ENCODE measurements at places on chromosomes 7 and 10.

GRCh38 chr7:41796331-41796730 lies 93.4 kb upstream of the INHBA start:
- no peak for DNase-seq

DNA sequence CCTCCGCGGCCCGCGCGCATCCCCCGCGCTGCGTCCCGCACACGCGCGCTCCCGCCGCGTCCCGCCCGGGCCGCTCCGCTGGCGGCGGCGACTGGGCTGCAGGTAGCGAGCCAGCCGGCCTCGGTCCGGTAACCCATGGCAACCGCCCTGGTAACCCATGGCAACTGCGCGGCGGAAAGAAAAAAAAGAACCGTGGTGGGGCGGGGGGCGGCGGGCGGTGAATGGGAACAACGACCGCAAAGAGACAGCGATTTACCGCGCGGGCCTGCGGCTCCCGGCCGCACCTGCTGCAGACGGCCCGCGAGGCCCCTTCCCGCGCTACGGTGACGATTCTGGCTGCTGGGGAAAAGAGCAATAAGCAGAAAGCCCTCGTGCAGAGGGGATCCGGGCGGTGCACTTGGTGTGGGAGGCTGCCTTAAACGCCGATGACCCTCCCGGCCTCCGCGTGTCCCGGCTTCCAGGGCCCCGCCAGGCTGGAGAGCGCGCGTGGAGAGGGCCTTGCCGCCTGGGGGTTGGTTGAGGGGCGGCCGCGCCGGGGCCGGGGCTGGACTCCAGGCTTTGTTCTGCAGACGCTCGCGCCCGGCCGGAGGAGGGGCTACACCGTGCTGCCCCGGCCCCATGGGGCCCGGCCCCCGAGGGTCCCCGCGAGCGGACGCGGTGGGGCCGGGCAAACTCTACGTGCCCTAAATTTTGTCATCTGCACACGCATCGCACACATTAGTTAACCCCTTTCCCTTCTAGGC lies 84.7 kb downstream of the SNX10 start:
- no peak for DNase-seq

DNA sequence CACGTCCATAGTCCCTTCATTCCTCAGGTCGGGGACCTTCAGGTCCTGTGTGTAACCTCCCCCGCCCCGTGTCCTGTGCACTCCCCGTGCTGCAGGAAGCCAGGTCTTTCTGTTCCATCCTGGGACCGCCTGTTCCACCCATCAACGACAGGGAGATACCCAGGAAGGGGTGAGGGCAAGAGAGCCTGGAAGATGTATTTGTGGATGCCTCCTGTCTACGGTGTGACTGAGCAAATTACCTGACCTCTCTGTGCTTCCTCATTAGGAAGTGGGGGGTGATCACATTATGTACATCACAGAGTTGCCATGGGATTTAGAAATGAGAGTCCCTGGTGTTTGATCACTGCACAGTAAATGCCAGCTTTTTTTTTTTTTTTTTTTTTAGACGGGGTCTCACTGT lies 46.3 kb downstream of the GRID2IP start:
- no peak for DNase-seq

DNA sequence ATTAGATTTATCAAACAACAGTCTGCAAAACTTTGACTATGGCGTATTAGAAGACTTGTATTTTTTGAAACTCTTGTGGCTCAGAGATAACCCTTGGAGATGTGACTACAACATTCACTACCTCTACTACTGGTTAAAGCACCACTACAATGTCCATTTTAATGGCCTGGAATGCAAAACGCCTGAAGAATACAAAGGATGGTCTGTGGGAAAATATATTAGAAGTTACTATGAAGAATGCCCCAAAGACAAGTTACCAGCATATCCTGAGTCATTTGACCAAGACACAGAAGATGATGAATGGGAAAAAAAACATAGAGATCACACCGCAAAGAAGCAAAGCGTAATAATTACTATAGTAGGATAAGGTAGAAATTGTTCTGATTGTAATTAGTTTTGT lies 31.4 kb downstream of the LRRC17 start:
- DNase-seq = no peak

DNA sequence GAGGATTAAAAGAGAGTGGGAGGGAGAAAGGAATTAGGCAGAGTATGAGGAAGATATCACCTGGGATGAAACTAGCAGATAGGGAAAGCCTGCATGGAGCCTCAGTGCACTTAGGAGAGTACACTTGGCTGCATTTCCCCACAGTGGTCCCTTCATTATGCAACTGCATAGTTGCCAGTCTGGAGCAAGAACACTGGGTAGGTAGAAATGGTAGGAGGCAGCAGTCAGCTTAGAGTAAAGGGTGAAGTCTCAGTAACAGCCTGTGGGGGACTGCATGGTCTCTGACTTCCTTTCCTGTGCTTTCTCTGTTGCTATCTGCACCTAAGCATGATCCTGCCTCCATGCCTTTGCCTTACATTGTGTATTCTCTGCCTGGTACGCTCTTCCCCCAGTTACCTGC lies 14.0 kb upstream of the PCGF5 start:
- DNase-seq = no peak

- no peak for DNase-seq
Observed at GRCh38 chr7:1667566-1668395, 2.3 kb upstream of the ELFN1 start.

GRCh38 chr7:42548816-42549611 lies 312.0 kb upstream of the GLI3 start:
- no peak for DNase-seq

GRCh38 chr7:39527951-39528350 lies 38.3 kb upstream of the YAE1 start:
- DNase-seq = no peak

DNA sequence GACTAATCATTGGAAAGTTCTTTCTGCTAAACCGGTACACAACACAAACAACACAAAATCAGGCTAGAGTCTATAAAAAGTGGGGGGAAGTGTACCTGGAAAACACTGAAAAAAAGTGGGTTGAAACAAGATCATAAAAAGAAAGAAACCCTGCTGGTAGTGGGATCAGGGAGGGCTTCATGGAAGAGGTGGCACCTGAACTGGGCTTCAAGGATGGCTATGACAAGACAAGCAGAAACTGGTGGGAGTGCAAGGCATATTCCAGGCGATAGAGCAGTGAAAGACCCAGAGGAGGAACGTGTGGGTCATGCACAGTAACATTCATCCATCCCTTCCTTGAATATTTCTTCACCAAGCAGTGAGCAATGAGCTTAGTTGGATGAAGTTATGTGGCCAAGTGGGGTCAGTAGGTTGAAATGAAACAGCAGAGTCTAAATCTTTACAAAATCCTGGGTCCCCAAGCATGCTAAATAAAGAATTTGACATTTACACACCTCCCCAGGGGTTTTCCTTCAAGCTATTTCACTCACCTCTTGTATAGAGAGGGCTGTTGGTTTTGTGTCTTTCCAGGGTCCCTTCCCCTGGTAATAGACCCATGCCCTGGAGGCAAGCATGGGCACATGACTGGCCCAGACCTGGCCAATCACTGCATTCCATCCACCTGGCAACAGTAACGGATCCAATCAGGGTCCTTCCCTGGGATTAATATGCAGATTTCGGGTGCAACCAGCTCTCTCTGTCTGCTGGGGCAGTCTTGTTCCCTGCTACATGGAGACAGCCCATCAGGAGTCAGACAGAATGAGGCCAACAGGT lies 38.2 kb downstream of the SPOCK2 start:
- DNase-seq = no peak

GRCh38 chr10:30986053-30986555 lies 45.6 kb downstream of the ZNF438 start:
- DNase-seq = peak; percentile 69

GRCh38 chr10:28709001-28709710 lies 31.8 kb downstream of the BAMBI start:
- DNase-seq = no peak

GRCh38 chr7:130887182-130887956 lies 153.4 kb upstream of the KLF14 start:
- peak; percentile 83 for DNase-seq

DNA sequence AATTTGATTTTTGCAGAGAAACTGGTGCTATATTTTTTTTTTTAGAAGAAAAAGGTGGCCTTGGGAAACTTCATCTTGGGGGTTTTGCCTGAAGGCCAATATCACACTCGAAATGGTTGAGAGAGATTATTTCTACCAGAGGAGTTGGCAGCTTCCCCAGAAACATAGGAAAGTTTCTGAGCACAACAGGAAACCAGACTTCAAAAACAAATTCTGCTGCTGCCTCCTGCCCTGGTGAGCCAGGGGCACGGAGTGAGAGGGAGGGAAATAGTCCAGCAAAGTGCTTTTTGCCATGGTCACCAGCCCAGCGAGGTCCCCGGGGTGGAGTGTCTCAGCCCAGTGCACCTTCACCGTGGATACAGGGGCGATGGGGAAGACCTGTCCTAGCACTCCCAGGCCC lies 61.1 kb downstream of the FOXI2 start:
- DNase-seq = no peak

- no peak for DNase-seq
Observed at GRCh38 chr7:126462405-126462804, 790.3 kb downstream of the GRM8 start.

DNA sequence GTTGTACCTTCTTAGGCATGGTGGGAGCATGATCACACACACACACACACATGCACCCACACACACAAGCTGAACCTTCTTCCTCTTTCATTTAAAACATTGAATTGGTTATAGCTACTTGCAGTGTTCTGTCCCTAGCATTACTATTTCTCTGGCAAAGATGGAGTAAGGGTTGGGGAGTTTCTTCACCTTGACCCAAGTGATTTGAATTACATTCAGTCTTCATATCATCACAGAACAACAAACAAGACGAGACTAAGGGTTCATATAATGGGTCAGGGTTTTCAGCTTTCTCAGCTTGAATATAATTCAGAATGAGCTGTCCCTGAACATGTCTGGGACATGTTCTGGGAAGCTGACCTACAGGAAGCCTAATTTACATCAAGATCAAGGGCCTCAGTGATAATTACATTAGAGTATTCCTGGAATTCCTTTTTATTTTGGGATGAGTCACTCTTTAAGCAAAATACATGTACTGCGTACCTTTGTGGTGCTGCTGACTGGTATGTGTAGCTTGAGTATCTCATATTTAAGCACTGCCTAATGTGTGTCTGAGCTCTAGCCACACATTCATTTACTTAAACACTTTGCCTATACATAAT lies 213.5 kb upstream of the TMEM229A start:
- DNase-seq = peak; percentile 81

DNA sequence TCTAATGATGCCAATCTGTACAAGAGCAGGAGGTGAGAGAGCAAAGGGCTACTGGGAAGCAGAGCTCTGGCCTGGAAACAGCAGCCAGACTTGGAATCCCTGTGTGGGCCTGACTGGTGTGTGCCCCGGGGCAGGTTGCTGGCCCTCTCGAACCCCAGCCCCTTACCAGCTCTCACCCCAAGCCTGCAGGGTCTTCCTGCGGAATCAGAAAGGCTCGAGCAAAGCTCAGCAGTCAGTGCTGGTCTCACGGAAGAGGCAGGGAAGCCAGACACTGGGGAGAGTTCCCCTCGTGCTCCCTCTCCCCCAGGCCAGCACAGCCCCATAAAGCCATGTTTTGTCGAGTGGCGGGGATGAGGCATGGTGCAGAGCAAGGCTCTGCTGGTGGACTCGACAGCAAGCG lies 50.1 kb downstream of the POLR3A start:
- DNase-seq = no peak

- no peak for DNase-seq
Observed at GRCh38 chr10:28959850-28960501, 282.7 kb downstream of the BAMBI start.

GRCh38 chr10:78448994-78449418 lies 415.3 kb downstream of the RPS24 start:
- no peak for DNase-seq

DNA sequence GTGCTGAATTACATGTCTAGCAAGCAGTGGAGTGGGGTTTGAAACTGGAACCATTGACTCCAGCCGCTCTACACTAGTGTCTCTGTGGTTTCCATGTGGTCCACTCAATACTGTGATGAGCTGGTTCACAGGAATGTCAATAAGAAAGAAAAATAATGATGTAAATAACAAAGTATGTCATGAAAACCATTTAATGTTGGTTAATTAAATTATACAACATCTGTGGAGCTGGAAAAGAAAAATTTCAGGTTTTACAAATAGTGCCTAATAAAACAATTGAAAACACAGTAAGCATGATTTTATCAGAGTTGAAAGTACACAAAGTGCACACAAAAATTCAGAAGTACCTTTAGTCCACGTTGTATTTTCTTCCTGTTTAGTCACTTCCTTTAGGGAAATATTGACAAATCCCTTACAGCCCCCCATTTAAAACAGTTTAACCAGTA lies 28.7 kb upstream of the NAMPT start:
- DNase-seq = peak; percentile 78

DNA sequence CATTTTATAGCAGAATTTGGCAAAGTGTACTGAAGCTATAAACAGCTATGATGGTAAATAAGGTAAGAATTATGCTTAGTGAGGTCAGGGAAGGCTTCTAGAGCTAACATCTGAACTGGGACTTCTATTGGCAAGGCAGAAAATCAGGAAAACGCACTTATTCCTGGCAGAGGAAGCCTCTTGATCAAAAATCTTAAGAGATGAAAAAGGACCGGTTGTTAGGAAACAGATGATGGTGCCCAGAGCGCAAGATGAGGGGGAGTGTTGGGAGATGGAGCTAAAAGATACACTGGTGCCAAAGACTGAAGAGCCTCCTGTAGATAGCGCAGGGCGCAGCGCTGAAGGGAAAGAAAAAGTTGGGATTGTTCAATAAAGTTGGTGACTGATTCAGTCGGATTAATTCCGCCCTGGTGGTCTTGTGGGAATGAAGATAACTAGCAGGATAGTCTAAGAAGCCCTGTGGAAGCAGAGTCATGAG lies 550 bp upstream of the CALU start:
- no peak for DNase-seq

DNA sequence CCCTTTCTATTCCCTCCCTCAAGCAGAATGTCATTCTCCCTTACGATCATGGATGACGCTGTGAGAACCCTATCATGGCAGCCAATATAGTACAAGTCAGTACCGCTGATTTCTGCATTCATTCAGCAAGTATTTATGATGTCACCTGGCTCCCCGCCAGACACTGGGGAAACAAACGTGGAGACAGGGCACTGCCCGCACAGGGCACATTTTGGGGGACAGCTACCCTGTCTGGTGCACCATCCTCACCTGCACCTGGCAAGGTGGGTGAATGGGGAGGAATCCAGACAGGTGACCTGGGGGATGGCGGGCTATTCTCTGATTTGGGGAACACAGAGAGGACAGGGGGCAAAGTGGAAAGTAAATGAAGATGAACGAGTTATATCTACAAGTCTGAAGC lies 28.4 kb downstream of the MKI67 start:
- DNase-seq = no peak

DNA sequence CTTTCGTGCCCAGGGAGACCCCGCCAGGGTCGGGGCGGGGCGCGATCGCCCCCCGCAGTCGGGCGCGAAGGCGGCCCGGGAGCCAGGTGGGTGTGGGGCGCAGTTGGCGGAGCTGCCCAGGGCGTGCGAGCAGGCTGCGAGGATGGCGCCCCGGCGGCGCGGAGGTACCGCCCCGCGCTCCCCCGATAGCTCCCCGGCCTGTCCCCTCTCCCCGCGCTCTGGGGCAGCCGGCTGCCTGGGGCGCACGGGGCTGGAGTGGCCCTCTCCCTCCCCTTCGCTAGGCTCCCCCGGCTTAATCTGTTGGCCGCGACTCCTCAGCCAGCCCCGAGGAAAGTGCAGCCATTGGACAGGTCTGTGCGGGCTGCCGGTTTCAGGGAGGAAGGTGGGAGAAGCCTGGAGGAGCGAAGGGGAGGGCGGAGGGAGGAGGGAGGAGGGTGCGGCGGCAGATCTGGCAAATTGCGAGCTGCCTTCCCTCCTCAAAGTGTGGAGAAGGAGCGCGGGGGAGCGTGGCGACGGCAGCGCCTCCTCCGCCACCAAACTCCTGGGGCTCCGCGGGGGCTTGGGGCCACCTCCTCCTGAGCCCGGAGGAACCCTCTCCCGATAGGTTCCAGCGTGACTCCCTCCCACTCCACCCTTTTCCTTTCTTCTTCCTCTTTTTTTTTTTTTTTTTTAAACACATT lies 361 bp upstream of the PLXDC2 start:
- peak; percentile 83 for DNase-seq
